ENCODE measurements at places on chromosomes 7 and 10.

- no peak for DNase-seq
Observed at GRCh38 chr10:126114884-126115555, 218.7 kb downstream of the FANK1 start.

DNA sequence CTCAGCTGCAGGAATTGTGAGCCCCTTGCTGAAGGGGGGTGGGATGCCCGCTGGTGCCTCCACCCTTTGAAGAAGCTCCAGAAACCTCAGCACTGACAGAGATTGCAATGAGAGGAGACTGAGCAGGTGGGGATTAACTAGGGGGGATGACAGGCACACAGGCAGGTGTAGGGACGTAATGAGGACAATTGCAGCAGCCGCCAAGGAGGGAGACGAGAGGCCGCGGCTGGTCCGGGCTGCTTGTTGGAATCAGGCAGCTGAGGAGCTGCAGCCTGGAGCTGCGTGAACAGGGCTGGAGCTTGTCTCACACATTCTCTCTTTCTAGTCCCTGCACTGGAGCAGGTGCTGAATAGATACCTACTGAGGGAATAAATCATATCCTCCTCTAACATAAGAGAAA is 122.0 kb upstream of the TCERG1L start:
- DNase-seq, result no peak

GRCh38 chr7:142961973-142962926 is at the start of gene KEL:
KEL (minus strand) TSS chr7:142962363; CDS start chr7:142962206, 157 bp downstream.
- no peak for DNase-seq

GRCh38 chr10:6755781-6756460 is 175.8 kb upstream of the PRKCQ start:
- DNase-seq, result no peak

GRCh38 chr7:145795132-145795531 is 321.5 kb upstream of the CNTNAP2 start:
- DNase-seq, result no peak

- no peak for DNase-seq
Observed at GRCh38 chr7:24701261-24702235, 55.7 kb downstream of the GSDME start.
